ENCODE measurements at places on chromosomes 7 and 10.

DNA sequence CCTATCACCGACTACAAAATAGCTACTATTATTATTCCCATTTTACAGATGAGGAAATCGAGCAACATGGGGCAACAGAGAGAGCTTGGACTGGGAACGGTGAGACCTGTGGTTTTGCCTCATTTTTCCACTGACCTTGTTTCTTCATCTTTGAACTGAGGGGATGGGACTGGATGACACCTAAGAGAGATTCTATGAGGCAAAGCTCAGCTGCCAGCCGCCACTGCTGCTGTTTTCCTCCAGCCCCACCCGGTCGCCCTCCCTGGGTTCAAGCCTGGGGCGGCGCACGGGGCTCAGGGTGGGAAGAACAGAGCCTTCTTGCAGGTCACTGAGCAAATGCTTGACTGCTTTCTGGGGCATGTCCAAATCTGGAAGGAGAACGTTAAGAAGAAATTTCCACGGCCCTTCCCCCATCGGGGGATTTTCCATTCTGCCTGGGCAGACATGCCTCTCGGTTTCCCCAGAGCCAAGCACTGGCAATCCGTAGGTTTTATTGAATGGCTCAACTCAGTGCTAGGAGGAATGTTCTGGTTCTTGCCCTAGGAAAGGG lies 12.3 kb downstream of the DDIT4 start:
- DNase-seq: no peak

DNA sequence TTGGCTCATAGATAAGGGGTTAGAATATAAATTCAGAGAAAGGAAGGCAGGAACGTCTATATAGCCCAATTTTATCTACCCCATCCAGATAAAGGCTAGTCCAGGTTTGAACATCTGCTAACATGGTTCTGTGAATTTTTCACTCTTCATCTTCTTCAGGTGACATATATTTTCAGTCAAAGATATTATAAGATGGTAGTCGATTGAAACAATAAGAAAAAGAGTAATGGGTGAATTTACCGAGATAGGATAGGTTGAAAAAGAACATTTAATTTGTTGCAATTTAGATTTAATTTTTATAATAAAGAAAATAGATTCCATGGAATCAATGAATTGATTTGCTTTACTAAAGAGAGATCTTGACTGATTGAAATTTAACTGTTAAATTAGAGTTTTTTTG lies at the start of gene OR2F1:
TSS of gene OR2F1 (plus strand) at position 301 of the 400 bp plus-strand sequence. CDS start 5,127 bp downstream, outside the sequence.
- no peak for DNase-seq

DNA sequence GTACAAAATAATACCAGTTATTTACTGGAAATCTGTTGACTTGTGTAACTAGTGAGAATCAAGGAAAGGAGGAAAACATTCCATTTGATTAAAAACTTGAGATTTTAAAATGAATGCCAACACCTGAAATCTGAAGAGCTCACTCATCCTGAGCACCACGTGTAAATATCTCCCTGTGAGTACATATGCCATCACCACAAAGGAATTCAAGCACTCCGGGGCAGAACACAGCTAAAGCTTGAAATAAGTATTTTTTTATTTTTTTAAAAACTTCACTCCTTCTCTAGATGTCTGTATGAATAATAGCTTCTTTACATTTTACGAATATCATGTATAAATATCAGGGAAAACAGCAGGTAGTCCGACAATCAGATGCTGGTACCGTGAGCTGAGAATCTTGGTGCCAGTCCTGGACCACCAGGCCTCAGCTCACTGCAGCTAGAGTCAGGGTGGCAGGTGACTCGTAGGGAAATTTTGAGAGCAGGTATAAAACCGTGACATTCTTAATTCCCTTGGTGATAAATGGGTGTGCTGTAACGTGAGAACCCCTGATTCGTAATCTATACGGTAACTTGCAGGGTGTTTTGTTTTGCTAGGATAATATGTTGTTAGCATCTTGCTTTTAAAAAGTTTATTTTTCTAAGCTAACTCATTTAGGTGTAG lies 12.7 kb downstream of the LMTK2 start:
- DNase-seq: no peak

DNA sequence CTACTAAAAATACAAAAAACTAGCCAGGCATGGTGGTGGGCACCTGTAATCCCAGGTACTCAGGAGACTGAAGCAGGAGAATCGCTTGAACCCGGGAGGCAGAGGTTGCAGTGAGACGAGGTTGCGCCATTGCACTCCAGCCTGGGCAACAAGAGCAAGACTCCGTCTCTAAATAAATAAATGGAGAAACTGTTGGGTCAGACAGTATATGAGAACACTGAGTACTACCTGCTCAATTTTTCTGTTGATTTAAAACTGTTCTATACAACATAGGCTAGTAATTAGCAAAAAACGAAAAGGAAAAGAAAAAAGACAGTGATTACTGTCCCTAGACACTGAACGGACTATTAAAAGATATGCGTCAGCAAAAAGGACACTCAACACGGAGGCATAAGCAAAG lies 26.7 kb downstream of the GFRA1 start:
- no peak for DNase-seq

GRCh38 chr7:128266883-128267594 lies 26.0 kb downstream of the LEP start:
- no peak for DNase-seq

- no peak for DNase-seq
Measured at GRCh38 chr7:92276460-92276864, 30.7 kb downstream of the ANKIB1 start.

- no peak for DNase-seq
Measured at GRCh38 chr7:91198371-91198770, 65.9 kb upstream of the FZD1 start.

- no peak for DNase-seq
Measured at GRCh38 chr10:93152136-93152535, 78.4 kb downstream of the CYP26A1 start.

DNA sequence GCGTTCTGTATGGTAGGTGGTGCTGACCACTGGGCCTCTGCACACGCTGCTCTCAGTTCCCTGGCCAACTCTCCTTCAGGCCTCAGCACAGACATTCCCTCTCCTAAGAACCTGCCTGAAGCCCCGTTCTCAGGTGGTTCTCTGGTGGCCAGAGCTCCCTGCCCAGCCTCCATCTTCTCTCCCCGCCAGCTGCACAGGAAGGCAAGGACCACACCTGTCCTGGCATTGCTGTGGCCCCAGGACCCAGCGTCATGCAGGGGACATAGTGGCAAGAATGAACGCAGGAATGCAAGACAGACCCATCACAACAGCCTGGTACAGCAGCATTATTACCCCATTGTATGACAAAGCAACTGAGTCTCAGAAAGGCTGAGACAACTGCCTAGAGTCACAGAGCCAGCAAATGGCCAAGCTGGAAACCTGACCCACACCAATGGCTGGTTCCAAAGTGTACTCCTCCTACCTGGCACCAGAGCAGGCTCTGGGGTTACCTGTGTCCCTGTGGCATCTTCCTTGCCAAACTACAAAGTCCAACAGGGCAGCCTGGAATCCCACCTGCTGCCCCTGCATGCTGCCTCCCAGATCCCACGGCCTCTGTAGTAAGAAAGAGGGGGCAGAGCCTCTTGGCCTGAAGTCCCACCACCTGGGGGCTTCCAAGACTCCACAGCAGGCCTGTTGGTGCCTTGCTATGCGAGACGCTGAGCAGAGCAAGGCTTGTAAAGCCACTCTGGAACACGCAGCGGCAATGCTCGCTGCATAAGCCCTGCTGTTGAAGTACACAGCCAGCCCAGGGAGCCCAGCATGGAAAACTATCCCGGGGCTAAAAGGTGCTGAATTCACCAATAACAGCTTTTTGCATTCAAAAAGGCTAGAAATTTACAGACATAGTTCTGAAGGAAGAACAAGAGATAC lies 73.3 kb downstream of the CHST15 start:
- no peak for DNase-seq

DNA sequence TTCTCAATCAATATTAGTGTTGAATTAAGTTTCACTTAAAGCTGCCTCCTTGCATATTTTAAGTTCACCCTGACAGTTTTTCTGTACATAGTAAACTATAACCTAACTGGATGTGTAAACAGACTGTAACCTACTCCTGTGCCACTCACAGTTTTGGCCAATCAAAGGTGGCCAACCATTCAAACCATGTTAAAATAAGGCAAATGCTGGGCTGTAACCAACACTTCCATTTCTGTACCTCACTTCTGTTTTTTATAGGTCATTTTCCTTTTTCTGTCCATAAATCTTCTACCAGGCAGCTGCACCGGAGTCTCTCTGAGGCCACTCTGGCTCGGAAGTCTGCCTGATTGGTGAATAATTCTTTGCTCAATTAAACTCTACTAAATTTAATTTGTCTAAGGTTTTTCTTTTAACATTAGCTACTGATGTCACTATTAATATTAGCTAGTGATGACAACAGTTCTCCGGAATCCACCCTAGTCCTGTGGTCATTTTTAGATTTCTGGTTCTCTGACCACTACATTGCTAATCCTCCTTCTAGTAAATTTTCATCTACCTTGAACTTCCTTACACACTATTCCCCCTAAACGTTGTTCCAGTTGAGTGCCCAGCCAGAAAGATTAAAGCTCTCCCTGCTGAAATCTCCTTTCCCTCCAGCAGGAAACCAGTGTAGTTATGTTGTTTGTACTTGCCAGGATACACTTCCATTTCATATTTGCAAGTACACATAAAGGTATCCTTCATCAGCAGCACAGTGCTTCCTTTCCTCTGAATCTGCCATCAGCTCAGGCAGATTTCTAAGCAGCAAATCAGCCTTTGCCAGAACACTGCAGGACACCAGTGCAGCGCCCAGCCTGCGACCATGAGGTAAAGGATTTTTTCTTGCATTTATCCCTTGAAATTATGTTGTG lies 18.6 kb upstream of the IFIT2 start:
- no peak for DNase-seq

DNA sequence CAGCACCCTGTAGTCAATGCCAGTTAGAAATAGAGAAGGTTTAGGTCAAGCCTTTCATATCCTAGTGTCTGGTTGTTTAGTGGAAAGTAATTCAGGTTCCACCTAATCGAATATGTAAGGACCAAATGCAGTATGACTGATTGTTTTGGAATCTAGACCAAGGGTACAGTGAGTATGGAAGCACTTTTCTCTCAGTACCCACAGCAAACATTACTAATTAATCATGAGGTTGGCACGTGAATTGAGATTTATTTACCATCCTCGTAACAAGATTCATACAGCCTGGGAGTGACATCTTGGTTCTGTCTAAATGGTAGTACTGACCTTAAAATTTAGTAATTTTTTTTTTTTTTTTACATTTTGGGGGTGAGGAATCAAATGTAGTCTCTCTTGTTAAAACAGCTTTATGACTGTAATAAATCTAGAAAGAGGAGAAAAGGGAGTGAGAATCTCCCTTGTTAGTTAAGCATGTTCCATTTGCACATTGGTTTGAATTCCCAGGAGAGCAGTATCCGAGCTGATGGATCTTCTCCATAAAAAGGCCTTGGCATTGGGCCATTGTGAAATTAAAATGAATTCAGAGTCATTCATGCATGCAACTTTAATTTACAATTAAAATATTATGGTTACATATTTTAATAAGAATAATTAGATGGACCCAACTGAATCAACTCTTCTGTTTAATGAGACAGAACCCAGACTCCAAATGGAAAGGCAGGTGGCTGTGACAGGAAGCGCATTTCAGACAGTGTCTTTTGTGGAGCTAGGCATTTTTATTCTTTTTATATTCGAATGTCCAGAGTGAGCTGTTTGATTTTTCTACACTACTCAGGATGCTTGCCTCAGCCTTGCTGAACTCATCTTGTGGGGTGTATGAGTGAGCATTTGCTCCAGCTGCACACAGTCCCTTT lies 57.6 kb downstream of the SNX10 start:
- DNase-seq: no peak

- no peak for DNase-seq
Measured at GRCh38 chr7:104045183-104045582, 55.7 kb upstream of the RELN start.

DNA sequence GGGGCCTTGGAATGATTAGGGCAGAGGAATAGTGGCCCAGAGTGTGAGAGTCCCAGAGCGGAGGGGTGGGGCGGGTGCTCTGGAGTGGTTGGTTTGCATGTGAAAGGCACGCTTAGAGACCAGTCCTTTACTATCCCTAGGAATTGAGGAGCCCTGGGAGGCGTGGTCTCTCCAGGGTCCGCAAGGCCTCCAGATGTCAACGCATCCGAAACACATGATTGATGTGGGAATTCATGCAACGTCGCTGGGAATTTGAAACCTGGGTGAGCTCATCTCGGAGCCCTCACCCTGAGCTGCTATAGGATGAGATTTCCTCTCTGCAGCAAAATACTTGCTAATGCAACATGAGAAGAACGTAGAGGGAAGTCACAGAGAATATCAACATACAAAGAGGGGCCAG lies 51.2 kb downstream of the NPTX2 start:
- DNase-seq: no peak

DNA sequence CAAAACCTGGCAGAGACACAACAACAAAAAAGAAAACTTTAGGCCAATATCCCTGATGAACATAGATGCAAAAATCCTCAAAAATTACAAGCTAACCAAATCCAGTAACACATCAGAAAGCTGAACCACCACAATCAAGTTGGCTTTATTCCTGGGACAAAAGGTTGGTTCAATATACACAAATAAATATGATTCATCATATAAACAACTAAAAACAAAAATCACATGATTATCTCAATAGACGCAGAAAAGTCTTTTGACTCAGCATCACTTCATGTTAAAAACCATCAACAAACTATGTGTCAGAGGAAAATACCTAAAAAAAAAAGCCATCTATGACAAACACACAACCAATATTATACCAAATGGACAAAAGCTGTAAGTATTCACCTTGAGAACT lies 283.5 kb downstream of the THSD7A start:
- DNase-seq: no peak

DNA sequence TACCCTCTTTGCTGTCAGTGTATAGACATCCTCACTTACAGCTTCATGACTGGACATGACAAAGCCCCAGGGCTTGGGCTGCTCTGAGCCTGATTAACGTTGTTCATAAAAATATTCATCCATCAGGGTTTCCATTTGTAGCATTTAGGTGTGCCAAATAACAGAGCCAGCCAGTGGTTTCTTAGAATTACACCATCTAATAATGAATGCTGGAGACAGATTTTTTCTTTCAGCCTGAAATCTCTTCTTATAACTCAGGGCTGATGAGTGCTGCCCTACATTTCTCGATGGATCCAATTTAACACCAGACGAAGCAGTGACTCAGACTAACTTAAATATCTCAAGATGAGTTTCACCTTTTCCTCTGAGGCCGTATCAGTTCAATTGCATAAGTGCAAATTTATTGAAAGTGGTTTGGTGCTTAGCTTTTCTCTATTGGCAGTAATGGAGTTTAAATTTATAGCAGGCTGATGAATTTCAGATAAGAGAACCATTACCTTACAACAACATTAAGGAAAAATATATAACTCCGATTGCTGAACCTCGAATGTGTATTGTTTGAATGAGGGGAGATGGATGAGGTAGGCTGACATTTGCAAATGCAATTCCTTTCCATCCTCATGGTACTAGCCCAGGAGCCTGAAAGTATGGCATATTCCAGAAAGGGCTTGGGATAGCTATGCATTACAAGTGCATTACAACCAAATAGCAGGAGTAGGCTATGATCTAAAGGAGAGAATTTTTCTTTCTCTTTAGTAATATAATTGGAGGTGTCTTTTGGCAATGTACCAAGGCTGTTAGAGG lies 900.6 kb downstream of the KCNMA1 start:
- DNase-seq: no peak

All from T-cell (primary cell).